ENCODE measurements at places on chromosomes 1 and 21.

DNA sequence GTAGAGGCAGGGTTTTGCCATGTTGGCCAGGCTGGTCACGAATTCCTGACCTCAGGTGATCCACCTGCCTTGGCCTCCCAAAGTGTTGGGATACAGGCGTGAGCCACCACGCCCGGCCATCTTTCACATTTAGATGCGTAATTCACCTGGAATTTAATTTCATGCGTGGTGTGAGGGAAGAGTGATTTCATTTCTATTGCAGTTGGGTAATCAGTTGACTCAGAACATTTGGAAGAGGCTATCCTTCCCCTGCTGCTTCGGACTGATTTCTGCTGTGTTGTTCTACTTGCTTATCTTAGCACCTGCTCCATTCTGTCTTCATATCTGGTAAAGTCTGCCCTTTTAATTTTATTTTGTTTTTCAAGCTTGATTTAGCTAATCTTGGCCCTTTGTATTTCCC, 19.1 kb downstream of the DIP2A start:
- no peak for DNase-seq

GRCh38 chr1:206757524-206758266, 12.9 kb upstream of the IL19 start:
- no peak for DNase-seq

DNA sequence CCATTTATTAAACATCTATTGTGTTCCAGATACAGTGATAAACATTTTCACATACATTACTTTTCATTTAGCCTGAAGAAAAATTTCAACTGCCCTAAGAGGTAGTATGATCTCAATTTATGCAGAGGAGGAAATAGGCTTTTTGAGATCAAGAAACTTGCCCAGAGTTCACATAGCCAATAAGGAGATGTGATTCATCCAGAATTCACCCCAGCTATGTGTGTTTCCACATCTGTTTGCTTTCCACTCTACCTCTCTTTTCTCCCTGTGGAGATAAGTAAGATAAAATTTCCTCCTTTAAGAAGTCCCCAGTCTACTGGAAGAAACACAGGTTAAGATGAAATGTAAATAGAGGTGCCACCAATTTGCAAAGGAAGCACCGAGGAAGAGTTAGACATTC, 199.7 kb upstream of the C8B start:
- no peak for DNase-seq

DNA sequence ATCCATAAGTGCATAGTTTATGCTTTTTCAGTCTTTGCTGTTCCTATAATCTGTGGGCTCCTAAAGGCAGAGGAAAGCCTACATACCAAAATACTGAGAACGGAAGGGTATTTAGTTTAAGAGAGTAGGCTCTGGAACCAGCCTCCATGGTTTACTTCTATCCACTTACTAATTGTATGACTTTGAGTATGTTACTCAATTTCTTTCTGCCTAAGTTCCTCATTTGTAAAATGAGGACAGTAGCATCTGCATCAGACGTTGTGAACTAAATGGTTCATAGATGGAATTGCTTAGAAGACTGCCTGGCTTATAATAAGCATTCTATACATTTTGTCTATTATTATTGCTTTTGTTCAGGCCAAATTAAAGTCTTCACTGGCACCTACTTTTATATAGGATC, 111.0 kb downstream of the NTNG1 start:
- DNase-seq, result no peak

DNA sequence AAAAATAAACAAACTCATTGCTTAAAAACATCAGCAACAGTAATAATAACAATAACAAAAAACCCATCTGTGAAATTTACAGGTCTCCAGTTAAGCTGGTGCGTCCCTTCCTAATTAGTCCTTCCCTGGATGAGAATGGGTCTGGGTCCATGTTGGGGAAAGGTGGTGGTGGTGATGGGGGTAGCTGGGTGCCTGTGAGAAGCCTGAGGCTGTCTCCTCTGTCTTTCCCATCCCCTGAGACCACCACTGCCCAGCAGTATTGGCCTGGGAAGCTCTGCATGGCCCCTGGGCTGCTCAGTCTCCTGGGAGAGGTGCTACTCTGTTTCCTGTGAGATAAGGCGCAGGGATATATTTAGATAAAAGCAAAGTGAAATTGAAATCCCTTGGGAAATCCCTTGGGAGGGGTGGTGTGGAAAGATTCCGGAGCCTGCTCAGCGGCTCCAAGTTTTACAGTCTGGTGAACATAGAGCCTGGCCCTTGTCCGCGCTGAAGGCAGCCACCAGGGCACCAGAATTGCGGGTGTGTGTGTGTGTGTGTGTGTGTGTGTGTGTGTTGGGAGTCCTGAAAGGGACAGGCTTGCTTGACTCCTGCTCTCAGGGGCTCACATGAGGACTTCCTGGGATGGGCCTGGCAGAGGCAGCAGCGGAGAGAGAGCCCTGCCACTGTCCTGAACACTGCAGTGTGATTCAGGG, 150.2 kb downstream of the FOXD2 start:
- no peak for DNase-seq

- DNase-seq, result no peak
Observed at GRCh38 chr1:225890346-225891228, 1.6 kb upstream of the LEFTY1 start.

GRCh38 chr1:214117780-214118179, 130.0 kb downstream of the PROX1 start:
- no peak for DNase-seq

DNA sequence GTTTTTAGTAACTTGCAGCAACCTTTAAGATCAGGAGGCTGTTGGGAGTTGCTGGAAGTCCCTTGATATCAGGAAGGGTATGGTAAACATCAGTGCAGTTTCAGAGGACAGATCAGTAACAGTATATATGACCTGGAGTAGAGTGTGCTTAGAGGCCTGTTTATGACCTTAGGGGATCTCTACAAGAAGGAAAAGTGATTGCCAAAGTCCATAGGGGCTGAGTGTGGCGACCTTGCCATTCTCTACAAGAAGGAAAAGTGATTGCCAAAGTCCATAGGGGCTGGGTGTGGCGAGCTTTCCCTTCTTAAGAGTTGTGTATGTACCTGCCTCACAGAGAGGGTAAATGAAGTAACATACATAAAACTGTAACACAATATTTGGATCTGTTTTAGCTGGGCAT, 28.5 kb upstream of the AXDND1 start:
- DNase-seq, result no peak

GRCh38 chr1:148333875-148334338, 149.2 kb downstream of the PPIAL4G start:
- DNase-seq, result no peak

- no peak for DNase-seq
Observed at GRCh38 chr1:105492921-105493320, 1563.6 kb upstream of the PRMT6 start.

DNA sequence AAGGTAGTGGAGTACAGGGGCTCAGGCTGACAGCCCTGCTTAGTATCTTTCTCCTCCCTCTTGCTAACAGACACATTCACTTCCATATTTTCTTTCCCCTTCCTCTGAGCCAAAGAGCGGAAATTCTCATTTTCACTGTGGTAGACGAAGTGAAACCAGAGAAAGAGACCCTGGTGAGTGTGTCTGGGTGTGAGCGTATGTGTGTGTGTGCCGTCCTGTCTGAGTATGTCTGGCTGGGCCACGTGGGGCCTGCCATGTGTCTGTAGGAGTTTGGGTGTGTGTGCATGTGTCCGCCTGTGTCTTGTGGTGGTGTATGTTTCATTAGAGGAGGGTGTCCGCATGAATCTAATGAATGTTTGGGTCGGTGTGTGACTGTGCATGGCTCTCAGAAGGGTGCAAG, 1.7 kb downstream of the COL8A2 start:
- peak; percentile 81 for DNase-seq

DNA sequence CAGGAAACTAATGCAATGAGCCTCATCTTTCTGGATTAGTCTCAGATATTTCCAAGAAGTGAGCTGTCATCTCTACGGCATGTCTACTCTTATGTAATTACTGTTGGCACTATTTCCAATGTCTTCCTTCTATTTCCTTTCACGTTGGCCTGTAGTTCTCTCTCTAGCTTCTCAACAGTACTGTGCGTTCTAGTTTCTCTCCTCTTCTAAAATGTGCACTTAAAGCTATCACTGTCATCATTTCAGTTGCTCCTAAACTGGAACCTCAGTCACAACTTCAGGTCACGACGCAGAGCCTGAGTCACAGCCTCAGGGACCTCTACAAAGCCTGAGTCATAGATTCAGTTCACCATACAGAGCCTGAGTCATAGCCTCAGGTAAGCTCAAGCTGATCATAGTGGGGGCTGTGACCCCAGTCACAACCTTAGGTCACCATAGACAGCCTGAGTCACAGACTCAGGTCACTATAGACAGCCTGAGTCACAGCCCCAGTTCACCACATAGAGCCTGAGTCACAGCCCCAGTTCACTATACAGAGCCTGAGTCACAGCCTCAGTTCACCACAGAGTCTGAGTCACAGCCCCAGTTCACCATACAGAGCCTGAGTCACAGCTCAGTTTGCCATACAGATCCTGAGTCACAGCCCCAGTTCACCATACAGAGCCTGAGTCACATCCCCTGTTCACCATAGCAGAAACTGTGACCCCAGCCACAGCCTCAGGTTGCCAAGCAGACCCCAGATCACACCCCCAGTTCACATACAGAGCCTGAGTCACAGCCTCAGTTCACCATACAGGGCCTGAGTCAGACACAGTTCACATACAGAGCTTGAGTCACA, 13.0 kb downstream of the WNT9A start:
- DNase-seq, result no peak

DNA sequence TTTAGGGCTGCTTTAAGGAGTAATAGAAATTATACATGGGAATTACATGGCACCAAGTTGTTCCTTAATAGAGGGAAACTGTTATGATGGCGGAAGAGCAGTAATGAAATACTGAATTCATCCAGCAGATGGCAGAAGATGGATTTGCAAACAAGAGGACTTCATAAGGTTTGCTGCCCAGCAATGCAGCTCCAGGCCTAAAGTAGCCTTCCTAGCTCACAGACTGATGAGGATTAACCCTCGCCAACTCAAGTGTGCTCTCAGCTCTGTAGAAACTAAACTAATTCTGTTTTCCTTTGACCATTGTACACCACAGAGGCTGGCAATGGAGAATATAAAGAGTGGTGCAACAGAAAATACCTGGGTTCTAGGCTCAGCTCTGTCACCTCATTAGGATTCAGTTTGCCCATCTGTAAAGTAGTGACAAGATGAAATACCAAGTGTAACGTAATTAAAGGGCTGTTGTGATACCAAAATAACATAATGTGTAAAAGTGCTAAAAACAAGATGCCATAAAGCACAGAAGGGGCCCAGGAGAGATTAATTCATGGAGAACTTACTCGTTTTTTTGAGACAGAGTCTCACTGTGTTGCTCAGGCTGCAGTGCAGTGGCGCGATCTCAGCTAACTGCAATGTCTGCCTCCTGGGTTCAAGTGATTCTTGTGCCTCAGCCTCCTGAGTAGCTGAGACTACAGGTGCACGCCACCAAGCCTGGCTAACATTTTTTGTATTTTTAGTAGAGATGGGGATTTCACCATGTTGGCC, 102.4 kb upstream of the SERBP1 start:
- peak; percentile 87 for DNase-seq

- DNase-seq, result peak; percentile 39
Observed at GRCh38 chr1:228471762-228472398, 15.3 kb upstream of the RNF187 start.

GRCh38 chr21:32137931-32138330, 140.9 kb downstream of the MIS18A start:
- no peak for DNase-seq

- DNase-seq, result no peak
Observed at GRCh38 chr1:223674119-223674890, 8.8 kb upstream of the CAPN8 start.

GRCh38 chr1:10903821-10904220, 107.4 kb upstream of the CASZ1 start:
- no peak for DNase-seq

- peak; percentile 8 for DNase-seq
Observed at GRCh38 chr1:940107-941014, 16.6 kb downstream of the SAMD11 start.

DNA sequence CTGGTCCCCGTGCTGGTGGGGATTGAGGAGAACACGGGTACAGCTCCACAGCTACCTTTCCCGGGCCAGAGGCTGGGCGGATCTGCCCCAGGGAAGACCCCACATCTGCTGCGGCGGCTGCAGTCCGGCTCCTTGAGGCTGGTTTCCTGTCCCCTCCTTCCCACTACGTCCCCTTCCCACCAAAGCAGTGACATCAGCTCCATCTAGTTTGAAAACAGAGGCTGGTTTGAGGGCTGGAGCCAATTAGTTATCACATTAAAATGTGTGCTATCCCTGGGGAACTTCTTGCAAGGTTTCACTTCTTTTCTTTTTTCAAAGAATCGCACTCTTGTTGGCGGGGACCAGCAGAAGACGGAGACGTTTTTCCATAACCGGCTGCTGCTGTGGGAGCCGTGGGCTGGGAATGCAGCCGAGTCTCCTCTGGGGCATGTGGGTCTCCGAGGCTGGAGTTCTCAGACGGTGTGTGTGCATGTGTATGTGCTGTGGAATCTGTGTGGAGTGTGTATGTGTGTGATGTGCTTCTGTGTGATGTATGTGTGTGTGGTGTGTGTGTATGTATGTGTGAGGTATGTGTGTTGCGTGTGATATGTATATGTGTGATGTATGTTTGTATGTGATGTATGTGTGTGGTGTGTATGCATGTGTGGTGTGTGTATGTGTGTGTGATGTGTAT, 8.9 kb upstream of the PCBP3 start:
- no peak for DNase-seq

GRCh38 chr1:67213164-67213563, 46.9 kb downstream of the IL23R start:
- DNase-seq, result no peak

DNA sequence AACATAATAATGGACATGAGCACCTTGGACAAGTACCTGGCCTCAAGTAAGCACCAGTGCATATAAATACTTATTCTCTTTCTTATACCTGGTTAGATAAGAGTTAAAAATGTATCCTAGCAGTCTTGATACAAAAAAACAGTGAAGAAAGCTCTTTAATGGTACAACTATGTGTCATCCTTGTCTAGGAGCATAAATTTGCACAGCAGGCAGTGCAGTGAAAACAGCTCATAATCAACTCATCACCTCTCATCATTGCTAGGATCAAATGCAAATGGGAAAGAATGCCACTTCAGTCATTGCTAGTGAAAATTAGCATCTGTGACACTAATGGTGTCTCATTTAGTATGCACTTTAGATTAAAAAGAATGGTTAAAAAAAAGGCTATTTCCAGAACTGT, 7.6 kb downstream of the SAMSN1 start:
- DNase-seq, result no peak

- no peak for DNase-seq
Observed at GRCh38 chr1:74463333-74463988, 49.0 kb downstream of the LRRC53 start.

Data from pons (tissue), 1 donor.